ENCODE measurements at places on chromosomes 2 and 18. TPM values are rescaled to one million over a fixed set of nuclear protein-coding genes. Genes with fewer than 3 reads are reported as not detected.

Gene PMAIP1
- 67.4 TPM for total RNA-seq

Gene G6PC2
- total RNA-seq = not detected

Gene HTR2B
- total RNA-seq = 19.3 TPM

Gene TFCP2L1
- total RNA-seq = under 0.01 TPM

Gene IL37
- total RNA-seq = not detected

Gene FAM228A
- total RNA-seq = under 0.01 TPM

Gene METTL4
- 11.8 TPM for total RNA-seq

Gene RAB31
- 50.5 TPM for total RNA-seq

Gene NAPG
- total RNA-seq = 50.6 TPM

Gene ANKRD44
- total RNA-seq = 34.2 TPM

Gene OR6B2
- not detected for total RNA-seq

Gene FTCDNL1
- total RNA-seq = 4.1 TPM

Gene AFF3
- total RNA-seq = 3.1 TPM
